ENCODE measurements at places on chromosomes 13 and 19.
A peak's percentile ranks its signal among the peaks of the same experiment; 100 is the strongest.

GRCh38 chr19:827710-828321 is at the start of gene AZU1:
TSS of gene AZU1 (plus strand) at chr19:827837. CDS start at chr19:827847, 10 bp downstream.
- DNase-seq: no peak

DNA sequence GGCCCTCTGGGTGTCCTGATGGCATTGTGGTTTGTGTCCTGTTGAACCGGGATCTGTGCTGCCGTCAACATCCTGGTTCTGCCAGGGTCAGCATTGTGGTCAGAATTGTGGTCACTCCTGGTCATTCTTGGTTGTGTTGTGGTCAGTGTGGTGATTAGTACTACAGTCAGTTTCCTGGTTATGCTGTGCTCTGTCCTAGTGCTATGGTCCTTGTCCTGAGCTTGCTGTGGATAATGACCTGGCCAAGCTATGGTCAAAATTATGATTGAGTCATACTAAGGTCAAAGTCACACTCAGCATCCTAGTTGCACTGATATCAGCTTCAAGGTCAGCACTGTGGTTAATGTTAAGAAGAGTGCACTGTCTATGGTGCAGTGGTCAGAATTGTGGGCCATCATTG is 4.5 kb upstream of the OLFM2 start:
- no peak for DNase-seq

GRCh38 chr19:54282686-54283470 is 2.0 kb upstream of the LILRB2 start:
- DNase-seq: no peak

DNA sequence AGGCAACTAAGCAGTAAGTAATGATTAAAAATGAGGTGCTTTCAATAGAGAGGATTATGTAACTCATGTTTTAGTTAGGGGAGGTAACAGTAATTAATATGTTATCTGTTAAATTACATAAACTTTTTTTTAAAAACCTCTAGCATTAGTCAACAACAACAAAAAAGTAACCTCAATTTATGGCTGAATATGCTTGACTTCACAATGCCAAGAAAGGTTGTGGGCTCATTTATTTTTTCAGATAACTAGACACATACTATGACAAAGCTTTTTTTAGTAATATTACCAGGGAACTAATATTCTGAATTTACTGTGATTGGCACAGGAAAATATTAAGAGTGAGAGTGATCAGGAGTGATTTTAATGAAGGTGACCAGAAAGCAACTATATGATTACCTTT is 54.9 kb downstream of the KCNRG start:
- DNase-seq: no peak

- DNase-seq: no peak
Observed at GRCh38 chr13:78784014-78784750, 125.2 kb upstream of the OBI1 start.

- DNase-seq: peak; percentile 14
Observed at GRCh38 chr19:1767464-1767933, 14.2 kb downstream of the ONECUT3 start.

GRCh38 chr19:38514812-38515633 is 81.5 kb downstream of the RYR1 start:
- DNase-seq: peak; percentile 70

DNA sequence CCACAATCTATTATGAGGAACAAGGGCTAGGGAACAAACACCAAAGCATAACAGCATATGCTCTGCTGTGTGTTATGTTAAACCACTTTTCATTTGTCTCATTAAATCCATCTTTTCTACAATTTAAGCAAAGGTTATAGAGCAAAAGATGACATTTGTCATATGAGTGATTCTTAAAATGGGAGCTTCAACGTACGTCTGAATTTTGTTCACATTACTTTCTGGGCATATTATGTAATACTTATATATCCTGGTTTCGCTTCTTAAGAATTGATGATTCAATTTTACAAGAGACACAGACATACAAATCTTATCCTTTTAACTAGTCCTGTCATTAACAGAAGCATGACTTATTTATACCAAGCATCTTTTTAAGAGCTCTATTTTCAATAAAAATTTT is 3.3 kb upstream of the TPP2 start:
- DNase-seq: no peak

- DNase-seq: no peak
Observed at GRCh38 chr19:40785526-40785925, 7.5 kb downstream of the RAB4B start.

DNA sequence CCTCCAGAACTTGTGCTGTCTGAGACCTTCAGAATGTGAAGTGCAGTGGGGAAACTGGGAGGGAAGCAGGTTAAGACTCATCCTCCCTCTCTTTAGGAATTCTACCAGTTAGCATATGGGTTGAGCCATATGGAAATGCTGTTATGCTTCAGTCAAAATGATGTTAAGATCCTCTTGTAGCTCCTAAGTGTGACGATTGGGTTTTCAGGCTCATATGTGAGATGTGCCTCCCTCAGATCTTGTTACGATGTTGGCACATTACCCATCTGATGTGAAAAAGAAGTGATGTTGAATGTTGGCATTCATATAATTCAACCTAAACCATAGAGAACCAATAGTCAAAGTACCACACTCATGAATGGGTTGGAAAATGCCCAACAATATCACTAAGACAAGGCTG is 67.8 kb upstream of the IPO5 start:
- DNase-seq: no peak

DNA sequence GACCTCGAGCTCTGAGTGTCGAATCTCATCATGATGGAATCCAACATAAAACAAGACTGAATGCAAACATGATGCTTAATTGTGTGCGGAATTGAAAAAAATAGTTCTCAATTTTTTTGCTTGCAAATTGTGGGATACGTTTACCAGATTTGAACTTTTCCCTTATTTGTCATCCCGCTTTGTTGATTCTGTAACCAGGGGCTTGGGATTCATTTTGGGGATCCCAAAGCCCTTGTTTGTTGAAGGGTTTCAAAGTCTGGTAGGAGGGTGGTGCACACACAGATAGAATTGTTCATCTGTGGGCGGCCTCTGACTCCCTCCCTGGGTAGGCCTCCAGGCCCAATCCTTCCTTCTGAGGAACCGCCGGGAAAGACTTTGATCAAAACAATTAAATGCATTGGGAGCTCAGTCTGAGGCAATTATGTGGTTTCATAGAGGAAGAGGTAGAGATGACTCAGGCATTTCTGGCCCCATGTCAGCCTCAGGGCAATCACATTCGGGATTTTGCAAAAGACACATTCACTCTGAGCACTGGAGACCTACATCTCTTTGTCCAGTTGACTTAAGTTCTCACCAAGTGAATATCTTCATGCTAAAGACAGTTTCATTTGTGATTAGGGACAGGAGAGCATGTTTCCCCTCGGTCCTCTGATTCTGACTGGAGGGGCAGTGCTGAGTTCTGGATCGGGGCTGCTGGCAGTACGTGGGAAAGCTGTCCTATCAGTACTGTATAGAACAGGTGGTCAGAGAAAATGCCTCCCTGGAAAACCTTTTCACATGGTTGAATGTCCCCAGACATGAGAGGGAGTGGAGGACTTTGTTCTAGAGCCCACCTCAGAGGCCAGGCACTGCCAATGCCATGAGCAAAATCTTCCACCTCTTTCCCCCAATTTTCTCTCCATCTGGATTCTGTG is 27.8 kb upstream of the IGFL4 start:
- no peak for DNase-seq

DNA sequence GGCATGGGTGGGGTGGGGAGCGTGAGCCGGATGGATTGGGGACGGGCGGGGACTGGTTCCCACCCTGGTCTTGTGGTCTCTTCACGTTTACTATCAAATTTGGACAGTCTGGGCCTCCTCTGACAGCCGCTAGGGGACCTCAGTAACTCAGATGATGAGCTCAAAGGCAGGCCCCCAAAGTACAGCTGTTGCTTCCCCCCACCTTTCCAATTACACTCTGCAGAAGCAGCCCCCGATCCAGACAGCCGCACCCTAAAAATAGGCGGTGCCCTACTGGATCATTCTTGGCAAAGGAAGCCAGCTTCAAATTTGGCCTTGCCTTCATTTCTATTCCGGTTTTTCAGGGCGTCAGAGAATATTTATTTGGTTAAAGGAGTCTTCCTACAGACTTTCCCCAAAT is 1.9 kb upstream of the FOXO1 start:
- no peak for DNase-seq

DNA sequence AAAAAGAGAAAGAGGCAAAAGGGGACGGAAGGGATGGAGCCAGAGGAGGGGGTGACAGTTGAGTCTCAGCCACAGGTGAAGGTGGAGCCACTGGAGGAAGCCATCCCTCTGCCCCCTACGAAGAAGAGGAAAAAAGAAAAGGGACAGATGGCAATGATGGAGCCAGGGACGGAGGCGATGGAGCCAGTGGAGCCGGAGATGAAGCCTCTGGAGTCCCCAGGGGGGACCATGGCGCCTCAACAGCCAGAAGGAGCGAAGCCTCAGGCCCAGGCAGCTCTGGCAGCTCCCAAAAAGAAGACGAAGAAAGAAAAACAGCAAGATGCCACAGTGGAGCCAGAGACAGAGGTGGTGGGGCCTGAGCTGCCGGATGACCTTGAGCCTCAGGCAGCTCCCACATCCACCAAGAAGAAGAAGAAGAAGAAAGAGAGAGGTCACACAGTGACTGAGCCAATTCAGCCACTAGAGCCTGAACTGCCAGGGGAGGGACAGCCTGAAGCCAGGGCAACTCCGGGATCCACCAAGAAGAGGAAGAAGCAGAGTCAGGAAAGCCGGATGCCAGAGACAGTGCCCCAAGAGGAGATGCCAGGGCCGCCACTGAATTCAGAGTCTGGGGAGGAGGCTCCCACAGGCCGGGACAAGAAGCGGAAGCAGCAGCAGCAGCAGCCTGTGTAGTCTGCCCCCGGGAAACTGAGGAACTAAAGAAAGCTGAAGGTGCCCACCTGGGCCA is 2.5 kb downstream of the POLR1G start:
- DNase-seq: no peak

DNA sequence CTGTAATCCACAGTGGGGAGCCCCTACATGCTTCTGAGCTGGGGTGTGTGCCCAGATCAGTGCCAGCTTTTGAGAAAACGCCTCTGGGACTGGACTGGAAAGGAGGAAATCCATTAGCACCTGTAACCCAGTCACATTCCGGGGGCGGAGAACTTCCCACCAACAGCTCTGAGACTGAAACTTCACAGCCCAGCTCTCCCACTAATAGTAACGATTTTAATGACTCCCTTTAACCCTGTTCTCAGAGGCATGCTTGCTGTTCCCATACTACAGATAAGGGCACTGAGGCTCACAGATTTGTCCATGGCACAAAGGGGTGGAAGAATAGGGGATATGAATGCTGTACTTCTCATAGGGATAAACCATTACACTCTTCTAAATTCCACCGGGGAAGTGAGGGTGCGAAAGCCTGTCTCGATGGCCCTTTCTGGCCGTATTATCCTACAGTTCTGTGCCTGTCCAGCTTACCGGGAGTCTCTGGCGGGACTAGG is 851 bp downstream of the FBXO46 start:
- DNase-seq: no peak

DNA sequence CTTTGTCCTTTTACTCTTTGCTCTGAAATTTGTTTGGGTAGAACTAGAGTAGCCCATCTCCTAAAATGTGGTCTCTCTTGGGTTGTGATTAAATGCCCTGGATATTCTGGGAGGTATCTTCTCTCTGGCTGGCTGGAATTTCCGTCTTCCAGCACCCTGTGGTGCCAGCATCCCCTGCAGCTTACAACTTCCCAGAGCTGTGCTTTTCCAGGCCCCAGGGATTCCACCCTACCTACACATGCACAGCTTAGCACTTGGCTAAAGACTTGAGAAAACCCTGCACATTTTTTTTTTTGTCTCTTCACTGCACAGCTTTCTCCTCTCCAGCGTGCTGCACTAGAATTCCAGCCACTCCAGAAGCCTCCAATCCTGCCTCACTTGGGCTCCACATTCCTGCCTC is 334.7 kb downstream of the IRS2 start:
- no peak for DNase-seq

- no peak for DNase-seq
Observed at GRCh38 chr13:27396252-27396846, 28.1 kb upstream of the GTF3A start.

DNA sequence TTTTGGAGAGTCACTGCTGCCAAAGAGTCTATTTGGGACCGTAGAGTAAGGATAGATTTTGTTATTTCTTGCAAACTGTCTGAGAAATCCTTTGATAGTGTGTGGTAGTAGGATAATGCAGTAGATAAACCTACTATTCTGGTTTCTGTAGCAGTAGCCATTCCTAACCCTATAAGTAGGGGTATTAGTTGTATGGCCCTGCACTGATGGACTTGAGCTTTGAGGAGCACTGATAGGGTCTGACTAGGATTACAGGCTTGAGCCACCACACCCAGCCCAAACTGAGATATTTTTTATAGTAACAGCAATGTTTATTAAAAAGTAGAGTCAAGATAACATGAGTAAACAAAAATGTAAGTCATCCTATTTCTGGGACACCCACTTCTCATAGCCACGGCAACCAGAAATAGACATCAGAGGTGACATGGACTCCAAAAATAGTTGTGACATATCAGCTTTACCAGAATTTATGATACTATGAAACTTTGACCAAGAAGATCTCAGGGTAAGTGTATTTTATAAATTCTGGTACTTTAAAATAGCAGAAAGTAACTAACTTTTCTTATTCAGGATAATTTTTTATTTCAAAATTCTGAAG is 479.1 kb downstream of the SUCLA2 start:
- no peak for DNase-seq

DNA sequence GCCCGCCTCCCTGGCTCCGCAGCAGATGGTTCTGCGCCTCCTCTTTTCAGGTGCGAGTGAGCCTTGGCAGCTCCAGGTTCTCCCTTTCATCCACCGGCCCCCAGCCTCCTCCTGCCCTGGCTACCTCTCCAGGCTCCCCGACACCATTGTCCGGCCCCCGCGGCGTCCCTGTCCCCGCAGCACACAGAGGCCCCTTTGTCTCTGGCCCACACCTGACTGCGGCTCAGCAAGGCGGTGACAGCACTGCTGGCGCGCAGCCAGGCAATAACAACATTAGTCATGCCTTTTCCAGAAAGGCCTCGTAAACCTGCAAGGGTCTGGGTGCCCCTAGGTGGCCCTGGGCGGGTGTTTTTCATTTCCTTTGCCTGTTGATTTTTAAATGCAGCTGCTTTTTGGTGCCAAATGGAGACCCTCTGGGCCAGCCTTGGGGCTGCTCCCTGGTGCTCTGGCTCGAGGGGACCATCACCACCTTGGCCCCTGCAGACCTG is 73.2 kb upstream of the MEDAG start:
- DNase-seq: no peak

DNA sequence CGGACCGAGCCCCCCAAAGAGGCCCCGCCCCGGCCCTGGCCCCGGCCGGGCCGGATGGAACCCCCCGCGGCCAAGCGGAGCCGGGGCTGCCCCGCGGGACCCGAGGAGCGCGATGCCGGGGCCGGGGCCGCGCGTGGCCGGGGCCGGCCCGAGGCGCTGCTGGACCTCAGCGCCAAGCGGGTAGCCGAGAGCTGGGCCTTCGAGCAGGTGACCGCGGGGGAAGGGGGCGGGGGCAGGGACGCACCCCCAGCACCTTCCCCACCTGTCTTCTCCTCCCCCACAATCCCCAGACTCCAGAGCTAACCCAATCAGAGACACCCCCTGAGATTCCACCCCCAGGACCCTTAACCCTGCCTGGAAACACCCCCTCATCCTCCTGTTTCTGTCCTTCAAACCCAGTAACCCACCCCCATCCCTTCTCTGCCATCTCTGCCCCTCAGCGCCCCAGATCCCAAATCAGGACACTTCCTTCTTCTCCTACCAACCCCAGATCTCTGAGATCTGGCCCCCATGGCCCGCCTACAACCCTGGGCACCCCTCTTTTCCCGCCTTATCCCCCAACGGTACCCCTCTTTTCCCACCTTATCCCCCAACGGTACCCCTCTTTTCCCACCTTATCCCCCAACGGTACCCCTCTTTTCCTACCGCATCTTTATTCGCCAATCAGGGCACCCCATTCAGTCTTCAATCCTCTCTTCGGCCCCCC is 505 bp downstream of the ZSWIM4 start:
- DNase-seq: no peak

Measured in activated CD8-positive, alpha-beta memory T cell treated with anti-CD3 and anti-CD28 coated beads for 1 hour (primary cell).